ENCODE measurements at places on chromosomes 12 and 14.

- no peak for DNase-seq
Observed at GRCh38 chr12:46983959-46984841, 95.2 kb upstream of the PCED1B start.

DNA sequence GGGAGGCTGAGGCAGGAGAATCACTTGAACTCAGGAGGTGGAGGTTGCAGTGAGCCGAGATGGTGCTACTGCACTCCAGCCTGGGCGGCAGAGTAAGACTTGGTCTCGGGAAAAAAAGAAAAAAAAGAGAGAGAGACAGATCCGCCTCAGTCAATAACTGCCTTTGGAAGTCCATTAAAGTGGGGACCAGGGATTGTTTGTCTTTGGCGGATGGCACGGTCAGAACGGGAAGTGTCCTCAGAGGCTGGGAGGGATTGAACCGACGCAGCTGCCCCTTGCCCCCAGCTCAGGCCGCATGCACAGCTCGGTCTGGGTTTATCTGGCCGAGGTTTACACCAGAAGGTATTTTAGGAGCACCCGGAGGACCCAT lies 54.4 kb downstream of the TESC start:
- DNase-seq, result no peak

DNA sequence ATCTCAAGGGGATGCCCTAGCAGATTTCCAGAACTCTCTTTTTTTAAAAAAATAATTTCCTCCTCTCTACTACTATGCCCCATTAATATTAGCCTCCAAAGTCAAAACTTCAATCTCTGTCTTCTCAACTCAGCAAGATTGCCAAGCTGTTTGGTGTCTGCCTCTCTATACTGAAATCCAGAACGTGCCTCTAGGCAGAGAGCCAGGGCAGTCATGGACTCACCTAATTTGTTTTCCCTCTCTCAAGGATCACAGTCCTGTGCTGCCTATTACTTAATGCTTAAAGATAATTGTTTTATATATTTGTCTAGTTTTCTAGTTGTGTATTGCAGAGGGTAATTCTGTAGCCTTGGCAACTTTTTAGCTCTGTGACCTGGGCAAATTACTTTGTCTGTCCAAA lies 74.7 kb downstream of the E2F7 start:
- no peak for DNase-seq

DNA sequence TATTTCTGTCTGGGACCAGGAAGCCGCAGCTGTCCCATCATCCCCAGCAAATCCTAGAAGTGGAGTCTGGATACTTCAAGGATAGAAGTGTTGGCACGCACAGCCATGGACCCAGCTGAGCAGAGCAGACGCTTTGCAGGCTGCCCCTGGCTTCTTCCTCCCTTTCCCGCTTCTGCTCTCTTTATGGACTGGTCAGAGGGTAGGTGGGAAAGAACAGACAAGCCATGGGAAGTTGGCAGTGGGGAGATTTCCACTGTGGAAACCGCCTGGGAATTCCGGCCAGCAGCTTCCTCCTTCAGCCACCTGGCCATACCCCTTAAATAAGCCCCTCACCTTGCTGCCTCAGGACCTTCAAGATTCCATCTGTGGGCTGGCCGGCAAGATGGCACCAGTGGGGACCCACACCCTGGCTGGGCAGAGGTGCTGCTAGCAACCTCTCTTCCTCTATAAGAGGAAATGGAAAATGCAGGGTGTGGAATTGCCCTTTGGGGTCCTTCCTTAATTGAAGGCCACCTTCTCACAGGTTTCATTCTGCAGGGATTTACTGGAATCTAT lies 20.6 kb downstream of the OTUB2 start:
- no peak for DNase-seq

DNA sequence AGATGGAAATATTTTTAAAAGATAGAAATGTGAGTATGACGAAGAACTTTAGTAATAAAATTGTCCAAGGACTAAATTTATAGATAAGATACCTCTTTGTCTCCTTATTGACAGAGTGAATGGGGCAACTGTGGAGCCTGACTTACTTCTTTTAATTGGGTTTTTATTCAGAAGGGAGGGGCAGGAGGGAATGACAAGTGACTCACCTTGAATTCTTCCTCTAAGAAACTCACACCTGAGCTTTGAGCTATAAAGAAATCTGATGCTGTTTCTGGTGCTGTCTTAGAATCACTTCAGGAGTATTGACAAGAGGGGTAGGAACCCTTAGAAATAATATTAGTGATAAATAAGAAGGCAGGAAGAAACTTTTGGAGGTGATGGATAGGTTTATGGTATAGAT lies 951 bp downstream of the NR1H4 start:
- no peak for DNase-seq

GRCh38 chr12:130357729-130358330 lies 20.1 kb downstream of the PIWIL1 start:
- no peak for DNase-seq

DNA sequence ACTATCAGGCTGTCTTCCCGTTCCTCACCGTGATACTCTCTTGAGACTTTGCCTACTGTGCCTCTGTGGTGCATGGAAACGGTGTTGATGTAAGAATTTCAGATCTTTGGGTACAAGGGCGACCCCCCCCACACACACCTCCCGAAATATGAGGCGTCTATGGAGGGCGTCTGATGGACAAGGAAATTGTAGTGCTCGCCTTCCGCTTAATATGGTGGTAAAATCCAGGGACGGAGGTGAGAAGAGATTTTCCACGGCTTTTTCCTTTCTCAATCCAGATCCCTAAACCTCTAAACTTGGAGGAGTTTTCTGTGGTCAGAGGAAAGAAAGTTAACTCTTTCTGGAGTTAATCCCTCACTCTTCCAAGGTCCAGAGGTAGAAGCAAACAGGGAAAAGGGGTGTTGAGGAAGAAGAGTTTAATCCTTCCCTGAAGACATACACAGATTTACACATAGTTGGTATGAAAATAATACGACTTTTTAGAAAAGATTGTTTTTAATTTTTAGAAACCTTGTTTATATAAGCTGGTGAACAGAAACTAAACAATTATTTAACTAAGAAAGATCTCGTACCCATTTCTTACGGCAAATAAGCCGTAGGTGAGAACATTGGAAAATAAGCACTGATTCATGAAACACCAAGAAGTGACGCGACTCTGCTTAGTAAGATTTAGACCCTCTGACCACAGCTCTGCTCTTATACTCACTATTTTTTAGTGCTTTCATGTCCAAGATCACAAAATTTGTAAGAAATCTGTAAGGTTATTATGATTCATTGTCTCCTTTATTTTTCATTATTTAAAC lies 23.1 kb upstream of the RNASE12 start:
- no peak for DNase-seq

- DNase-seq, result peak; percentile 93
Observed at GRCh38 chr12:124655048-124655697, 87.8 kb upstream of the NCOR2 start.

GRCh38 chr14:99271221-99271941 lies 616 bp downstream of the BCL11B start:
- no peak for DNase-seq

- DNase-seq, result peak; percentile 60
Observed at GRCh38 chr14:100104523-100105300, 39.5 kb downstream of the EVL start.

- no peak for DNase-seq
Observed at GRCh38 chr12:6426882-6427671, 17.7 kb upstream of the CD27 start.

DNA sequence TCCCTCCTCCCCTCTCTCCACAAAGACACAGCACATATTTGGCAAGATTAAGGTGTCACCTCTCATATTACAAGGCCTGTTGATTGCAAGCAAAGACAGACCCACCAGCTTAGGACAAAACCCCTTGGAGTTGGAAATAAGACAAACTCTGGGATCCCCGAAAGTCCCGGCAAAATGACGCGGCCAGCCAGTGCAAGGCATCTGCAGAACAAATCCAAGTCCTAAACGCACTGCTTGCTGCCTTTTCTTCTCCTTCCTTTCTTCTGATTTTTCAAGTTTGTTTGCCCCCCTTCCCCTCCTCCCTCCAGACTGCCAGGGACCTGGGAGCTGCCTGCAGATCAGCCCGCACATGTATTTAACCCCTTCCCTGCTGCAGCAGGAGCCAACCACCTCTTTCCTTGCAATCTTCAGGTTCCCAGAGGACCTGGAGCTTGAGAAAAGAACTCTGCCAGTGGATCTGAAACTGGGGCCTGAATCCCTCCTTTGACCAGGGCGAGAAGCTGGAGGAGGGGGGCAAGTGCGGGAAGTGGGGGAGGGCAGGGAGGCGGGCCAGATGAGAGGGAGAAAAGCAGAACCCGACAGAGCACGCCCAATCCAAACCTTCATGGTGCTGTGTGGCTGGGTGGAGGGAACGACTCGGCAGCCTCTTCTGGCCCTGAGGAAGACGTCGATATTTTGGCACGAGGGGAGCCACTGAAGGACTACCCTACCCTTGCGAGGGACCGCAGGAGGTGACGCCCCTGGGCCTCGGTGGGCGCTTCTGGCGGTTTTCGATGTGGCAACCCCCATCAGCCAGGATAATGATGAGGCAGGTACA lies 2.0 kb upstream of the NTF3 start:
- no peak for DNase-seq

- no peak for DNase-seq
Observed at GRCh38 chr14:97107080-97107479, 309.9 kb downstream of the VRK1 start.

- DNase-seq, result no peak
Observed at GRCh38 chr12:66197495-66197921, 8.5 kb downstream of the IRAK3 start.

- DNase-seq, result no peak
Observed at GRCh38 chr12:8871068-8871467, 43.2 kb upstream of the PHC1 start.

GRCh38 chr12:42017051-42017450 lies 127.6 kb downstream of the GXYLT1 start:
- DNase-seq, result no peak

DNA sequence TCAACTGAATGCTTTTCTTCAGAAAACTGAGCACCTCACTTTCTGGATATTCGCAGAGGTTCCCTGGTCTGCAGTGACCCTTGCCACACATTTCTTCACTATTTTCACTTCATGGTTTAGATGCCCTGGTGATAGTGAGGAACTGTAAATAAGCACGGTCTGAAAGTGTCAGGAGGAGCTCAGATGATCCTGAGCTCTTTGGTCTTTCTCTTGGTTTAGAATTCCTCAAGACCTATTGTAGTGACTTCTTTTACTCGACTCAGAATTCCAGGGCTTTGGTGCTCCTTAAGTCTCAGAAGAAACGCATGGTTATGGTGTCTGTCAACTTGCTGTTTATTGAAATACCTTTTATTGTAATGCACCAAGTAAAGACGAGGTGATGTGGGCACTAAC lies 84.0 kb downstream of the SAMD4A start:
- no peak for DNase-seq

GRCh38 chr12:118377884-118378470 lies 1.6 kb downstream of the SUDS3 start:
- DNase-seq, result peak; percentile 54

- no peak for DNase-seq
Observed at GRCh38 chr14:22824711-22825359, 4.9 kb upstream of the MRPL52 start.

GRCh38 chr12:3520168-3520567 lies 29.2 kb downstream of the PRMT8 start:
- no peak for DNase-seq

GRCh38 chr14:81165188-81165587 lies 55.6 kb downstream of the GTF2A1 start:
- no peak for DNase-seq

GRCh38 chr12:109255377-109255776 lies 53.7 kb downstream of the FOXN4 start:
- no peak for DNase-seq

DNA sequence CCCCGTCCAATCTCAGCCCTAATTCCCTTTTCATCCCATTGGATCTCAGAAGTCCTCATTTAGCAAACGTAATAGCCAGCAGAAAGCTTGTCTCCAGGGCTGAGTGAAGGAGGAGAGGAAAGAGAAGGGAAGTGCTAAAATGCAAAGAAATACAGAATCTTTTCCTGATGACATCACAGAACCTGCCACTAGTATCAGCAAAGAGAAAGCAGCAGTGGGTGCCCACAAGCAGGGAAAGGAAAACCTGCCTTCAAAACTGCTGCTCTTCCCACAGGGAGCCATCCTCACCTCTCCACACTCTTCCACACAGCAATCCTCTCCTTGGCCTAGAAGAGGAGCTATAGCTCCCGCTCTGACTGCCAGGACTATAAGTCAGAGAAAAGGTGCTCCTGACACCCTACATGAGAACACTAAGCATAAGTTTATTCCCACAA lies 11.3 kb downstream of the MED13L start:
- no peak for DNase-seq

DNA sequence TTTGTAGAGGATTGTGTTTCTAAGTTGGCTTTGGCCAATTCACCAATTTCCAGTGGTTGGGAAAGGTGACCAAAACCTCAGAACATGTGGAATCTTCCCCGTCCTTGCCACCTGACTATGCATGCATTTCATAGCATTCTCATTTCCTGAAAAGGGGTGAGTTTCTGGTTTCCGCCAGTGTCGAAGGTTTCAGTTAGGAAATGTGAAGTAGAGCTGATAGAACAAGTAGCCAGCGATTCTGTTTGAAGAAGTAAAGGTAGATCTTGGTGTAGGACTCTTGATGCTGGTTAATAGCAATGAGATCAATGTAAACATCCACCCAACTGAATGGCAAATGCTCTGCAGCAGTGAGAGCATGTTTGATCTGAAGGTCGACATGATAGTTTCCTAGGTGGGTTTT lies 15.9 kb downstream of the SMOC1 start:
- no peak for DNase-seq

GRCh38 chr14:86707071-86707470 lies 1177.1 kb downstream of the FLRT2 start:
- no peak for DNase-seq

- DNase-seq, result no peak
Observed at GRCh38 chr12:32140877-32141276, 34.2 kb downstream of the BICD1 start.

Measured in lower leg skin (tissue), 4 donors.